ENCODE measurements at places on chromosomes 11 and 22. TPM values are rescaled to one million over a fixed set of nuclear protein-coding genes. Genes with fewer than 3 reads are reported as not detected.

PDGFD gene
- total RNA-seq, result 0.12 TPM

WDR74 gene
- 82.9 TPM for total RNA-seq

C11orf42 gene
- total RNA-seq, result not detected

ACR gene
- total RNA-seq, result not detected

TKFC gene
- total RNA-seq, result 42.3 TPM

KCNJ5 gene
- not detected for total RNA-seq

RELA gene
- total RNA-seq, result 81.3 TPM

OPCML gene
- total RNA-seq, result not detected

HEPN1 gene
- not detected for total RNA-seq

EHF gene
- total RNA-seq, result 0.44 TPM

Data from activated CD8-positive, alpha-beta memory T cell treated with anti-CD3 and anti-CD28 coated beads, Interleukin-2, amount 10 ng/mL, durations not matched to agents 7 days and 5 days (primary cell).